Activated CD8-positive, alpha-beta T cell treated with anti-CD3 and anti-CD28 coated beads, Interleukin-2, amount 10 ng/mL, durations not matched to agents 7 days and 5 days (primary cell): ENCODE measurements at places on chromosomes 5 and 9.

GRCh38 chr5:115193295-115193694 is 23.6 kb upstream of the TRIM36 start:
- DNase-seq = no peak

DNA sequence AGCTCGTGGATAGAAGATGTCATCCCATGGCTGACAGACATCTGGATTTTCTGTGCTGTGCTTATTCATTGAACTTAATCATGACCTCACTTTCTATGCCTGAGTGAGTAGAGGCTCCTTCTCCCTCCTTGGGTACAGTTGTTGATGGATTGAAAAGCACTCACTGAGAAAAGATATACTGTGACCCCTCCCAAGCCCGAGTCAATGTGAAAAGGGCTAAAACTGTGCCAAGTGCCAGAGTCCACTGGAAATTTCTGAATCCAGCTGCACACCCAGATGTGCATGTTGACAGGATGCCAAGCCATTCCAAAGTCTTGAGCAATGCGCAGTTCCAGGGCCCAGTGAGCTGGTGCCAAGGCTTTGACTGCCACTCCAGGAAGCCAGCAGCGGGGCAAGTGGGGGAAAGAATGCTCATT is 473.0 kb downstream of the NTRK2 start:
- no peak for DNase-seq

DNA sequence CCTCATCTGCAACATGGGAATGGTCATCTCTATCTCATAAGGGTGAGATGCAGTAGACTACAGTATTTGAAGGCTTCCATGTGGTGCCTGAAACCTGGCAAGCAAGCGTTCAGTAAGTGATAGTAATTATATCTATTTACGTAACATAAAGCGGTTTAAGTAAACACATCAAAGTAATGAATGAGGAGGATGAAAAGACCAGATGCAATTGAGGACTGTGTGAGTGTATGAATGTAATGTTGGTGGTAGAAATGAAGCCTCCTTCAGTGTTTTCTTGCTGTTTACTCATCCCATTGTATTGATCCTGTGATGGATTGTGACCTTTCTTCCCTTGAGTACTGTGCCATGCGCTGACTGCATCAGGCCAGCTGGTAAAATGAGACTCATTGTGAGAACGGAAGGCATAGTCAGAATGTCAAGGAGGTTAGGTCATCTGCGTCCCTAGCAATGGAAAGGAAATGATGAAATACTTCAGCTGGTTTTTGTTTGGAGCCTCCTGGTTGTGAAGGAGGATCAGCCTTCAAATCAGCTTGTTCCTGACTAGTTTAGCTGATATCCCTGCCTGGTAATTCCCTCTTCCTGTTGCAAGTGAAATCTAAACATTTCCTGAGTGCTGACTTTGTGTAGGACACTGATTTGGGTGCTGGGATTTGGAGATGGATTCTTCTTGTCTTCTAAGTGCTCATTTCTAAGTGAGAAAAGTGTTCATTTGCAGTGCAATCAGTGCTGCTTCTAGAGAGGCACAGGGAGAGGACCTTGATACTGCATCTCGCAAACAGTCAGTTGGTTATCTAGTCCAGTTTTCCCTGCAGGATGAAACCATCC is 35.6 kb downstream of the TNFSF8 start:
- DNase-seq = peak; percentile 59

- DNase-seq = no peak
Observed at GRCh38 chr9:95433096-95433819, 83.5 kb downstream of the PTCH1 start.

GRCh38 chr5:44412286-44412685 is 23.1 kb upstream of the FGF10 start:
- DNase-seq = no peak

- DNase-seq = no peak
Observed at GRCh38 chr9:18996211-18996610, 36.8 kb downstream of the SAXO1 start.

DNA sequence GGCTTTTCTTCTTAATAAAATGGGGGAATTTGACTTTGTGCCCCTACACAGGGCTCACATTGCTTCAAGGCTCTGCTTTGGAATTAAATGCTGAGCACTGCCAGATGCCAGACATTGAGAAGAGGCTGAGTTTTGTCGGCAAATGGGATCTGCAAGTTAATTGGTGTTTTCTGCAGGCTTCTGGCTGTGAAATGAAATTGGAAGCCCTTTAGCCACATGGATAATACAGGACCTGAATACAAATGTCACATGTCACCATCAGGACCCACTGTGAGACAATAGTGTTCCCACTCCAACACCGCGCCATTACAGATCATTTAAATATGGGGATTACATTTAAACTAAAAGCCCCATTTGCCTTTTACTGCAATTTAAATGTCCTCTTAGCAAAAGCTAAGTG is 164.4 kb downstream of the ZSWIM6 start:
- no peak for DNase-seq

- DNase-seq = no peak
Observed at GRCh38 chr5:168085261-168086031, 206.0 kb upstream of the WWC1 start.

DNA sequence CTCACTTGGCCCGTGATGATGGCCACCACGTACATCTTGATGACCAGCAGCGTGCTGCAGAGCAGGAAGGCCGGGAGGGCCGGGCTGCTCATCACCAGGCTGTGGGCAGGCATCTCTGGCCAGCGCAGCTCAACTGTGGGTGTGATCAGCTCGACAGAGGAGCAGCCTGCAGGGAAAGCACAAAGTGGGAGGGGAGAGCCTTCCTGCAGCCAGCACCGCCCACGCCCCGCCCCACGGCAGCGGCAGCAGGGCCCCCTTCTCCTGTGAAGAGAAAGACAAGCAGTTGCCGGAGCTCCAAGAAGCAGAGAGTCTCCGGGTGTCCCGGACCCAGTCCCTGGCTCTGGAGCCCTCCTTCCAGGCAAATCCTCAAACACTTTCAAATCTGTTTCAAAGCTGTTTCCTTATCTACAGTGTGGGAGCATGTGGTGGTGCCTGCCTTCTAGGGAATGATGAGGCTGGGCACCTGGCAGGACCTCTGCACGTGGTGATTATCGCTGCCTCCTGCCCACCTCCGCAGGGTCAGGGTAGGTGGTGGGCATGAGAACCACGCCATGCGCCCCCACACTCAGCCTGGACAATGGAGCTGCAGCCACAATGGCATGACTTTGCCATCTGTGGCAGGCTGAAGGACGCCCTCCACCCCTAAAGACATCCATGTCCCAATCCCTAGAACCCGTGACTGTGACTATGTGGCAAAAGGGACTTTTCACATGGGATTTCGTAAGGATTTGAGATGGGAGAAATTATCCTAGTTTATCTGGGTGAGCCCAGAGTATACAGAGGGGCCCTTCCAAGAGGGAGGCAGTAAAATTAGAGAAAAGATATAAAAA is at the start of gene PTGES:
TSS of gene PTGES (minus strand) at position 143 of the 830 bp plus-strand sequence. CDS start at position 113, 30 bp downstream.
- DNase-seq = peak; percentile 62

GRCh38 chr9:114467226-114467750 is 38.0 kb downstream of the WHRN start:
- no peak for DNase-seq

DNA sequence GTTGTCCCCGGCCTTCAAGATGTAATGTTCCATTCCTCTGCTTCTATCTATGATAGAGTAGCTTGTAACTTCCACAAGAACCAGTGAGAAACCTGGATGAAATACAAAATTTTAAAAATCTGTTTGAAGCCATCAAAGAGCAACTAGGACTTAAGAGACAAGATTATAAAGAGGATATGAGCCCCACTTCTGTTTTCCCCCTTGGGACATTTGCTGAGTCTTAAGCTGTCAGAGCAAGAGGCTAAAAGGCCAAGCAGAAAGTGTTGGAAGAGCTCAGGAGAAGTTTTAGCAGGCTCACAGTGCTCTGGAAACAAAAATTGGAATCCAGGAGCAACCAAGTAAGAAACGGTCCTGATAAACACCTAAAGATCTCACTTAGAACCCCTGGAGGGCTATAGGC is 76.1 kb downstream of the ADRB2 start:
- DNase-seq = no peak

DNA sequence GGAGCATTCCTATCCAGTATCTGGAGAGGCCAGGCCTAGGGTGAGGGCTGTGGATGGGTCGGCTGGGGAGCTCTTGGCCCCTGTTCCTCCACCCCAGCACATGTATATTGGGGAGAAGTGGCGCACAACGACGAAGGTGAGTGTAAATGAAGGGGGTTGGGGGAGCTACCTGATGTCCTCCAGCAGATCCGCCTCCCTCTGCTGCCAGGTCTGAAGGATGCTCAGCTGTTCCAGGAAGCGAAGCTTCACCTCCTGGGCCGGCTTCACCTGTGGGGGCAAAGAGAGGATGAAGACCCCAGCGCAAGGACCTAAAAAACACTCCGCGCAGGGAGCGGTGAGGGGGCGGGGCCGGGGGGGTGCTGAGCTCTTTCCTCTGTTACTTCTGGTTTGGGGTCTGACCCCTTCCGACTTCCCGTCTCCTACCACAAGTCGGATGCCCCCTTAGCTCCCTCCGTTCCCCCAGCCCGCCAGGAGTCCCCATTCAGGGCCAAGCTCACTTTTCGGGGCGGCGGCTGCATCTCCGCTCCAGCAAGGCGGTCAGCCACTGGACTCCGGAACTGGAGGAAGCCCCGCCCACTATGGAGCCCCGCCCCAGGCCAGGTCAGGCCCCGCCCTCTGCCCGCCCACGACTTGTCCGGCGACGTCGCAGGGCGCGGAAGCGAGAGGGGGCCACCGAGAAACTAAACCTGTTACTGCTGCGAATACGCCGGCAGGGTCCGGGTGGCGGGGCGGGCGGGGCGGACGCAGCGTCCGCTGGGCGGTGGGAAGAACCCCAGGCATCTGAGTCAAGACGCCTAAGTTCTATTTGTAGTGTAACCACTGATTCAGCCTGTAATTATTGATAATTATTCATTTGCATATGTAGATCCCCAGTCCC is at the start of gene FCHSD1:
TSS of gene FCHSD1 (minus strand) at position 568 of the 877 bp plus-strand sequence. CDS start at position 518, 50 bp downstream.
- peak; percentile 91 for DNase-seq

DNA sequence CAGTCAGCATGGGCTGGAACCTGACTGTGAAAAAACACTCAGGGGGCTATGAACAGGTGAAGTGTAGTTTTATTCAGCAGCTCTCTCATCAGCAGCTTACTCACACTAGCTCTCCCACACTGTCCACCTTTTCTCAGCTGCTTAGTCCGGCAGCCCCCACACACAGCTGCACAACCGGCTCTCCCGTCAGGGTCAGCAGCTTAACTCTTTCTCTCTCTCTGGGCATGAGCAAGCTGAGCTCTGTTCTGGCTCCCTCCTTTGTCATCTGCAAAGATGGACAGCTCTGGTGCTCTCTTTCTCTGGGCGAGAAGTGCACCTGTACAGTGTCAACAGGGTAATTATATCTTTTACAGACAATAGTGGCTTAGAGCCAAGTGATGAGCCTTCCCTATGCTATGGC is 8.2 kb downstream of the DMAC1 start:
- DNase-seq = no peak

DNA sequence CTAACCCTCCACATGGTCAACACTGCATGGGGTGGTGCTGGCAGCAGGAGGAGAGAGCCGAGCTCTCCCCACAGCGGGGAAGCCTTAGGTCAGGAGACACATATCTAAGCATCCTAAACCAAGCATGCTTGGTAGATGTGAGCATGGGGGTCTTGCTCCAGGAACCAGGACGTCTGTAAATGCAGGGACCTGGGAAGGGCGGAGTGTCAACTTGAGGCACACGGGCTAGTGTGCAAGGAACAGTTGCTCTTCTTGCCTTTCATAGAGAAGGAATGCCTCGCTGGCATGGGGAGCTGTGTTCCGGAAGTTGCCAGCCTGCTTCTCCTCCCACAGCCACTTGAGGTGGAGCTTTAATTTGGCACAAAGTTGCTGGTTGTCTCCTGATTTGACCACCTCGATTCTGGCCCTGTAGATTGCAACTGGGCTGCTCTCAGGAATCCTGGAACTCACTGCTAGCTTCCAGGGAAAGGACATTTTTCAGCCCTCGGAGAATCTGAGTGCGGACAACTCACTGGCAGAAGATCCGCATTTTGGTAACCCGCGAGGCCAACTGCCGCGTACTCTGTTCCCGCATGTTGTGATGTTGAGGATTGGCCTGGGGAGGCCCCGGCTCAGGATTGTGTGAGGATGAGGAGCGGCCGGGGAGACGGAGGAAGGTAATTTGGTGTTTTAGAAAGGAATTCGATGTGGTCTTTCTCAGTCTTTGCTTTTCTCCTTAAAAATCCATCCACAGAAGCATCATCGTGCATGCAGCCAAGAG is 370.3 kb upstream of the IRX1 start:
- DNase-seq = no peak

DNA sequence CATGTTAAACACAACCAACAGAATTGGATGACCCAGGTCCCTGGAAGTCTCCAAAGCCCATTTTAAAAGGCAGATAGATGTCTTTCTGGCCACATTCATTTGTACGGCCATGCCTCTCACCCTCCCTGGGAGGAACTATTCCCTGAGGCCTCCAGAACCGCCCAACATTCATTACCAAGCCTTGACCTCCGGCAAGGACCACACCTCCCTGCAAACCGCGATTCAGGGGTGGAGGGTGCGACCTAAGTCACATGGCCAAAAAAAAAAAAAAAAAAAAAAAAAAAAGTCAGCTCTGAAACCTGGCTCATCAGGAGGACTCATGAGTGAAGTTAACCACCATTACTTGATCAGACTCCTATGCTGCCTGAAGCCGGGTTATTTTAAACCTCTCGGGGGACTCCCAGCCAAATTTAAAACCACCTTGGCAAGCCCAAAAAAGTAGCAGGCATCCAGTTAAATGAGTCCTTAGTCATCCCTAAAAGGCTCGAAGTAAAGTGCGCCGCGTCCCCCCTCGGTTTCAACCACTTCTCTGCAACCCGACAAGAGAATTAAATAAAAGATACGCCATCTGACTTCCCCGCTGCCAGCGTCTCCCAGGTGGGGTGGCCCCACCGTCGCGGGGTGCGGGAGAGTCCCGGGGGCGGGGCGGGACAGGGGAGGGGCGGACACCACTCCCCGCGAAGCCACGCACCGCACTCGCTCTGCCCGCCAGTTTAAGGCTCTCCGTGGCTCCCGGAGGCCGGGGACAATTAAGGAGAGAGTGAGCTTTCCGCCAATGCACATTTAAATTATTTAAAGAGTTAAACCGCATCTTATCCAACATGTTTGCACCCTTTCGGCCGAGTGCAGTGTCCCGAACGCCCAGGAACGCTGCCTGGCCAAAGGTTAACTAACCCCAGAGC is 2.3 kb downstream of the KLF9 start:
- peak; percentile 69 for DNase-seq

- no peak for DNase-seq
Observed at GRCh38 chr9:112104901-112105300, 70.2 kb downstream of the SUSD1 start.

DNA sequence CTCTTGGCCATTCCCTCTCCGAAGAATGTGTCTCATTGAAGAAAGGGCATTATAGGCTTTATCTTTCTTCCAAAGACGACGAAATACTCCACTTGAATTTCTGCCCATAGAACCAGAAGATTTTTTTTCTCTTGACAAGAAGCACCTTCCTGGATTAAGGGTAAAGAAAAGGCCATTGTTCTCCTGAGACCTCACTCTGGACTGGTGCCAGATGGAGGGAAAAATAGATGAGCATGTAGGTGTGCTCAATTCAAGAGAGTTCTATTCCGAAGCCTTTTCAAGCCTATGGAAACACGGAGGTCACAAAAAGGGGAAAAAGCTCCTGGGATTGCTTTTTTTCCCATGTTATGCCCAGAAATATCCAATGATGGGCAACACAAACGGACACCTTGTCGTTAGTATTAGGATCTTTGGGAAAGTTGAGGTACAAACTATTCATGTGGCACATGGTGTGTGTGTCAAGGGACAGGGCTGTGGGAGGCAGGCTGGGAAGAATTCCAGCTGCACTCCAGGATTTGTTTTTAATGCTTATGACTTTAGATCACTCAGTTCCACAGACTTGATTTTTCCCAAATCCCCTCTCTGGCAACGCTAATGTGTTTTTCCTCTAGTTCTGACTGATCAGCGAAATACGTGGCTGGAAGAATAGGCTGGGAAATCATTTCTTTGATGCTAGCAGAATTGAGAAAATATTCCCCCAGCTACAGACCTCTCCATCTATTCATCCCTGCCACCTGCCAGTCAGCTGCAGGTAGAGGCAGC is 89.9 kb downstream of the SIL1 start:
- DNase-seq = no peak
